ENCODE measurements at places on chromosomes 11 and 22.

DNA sequence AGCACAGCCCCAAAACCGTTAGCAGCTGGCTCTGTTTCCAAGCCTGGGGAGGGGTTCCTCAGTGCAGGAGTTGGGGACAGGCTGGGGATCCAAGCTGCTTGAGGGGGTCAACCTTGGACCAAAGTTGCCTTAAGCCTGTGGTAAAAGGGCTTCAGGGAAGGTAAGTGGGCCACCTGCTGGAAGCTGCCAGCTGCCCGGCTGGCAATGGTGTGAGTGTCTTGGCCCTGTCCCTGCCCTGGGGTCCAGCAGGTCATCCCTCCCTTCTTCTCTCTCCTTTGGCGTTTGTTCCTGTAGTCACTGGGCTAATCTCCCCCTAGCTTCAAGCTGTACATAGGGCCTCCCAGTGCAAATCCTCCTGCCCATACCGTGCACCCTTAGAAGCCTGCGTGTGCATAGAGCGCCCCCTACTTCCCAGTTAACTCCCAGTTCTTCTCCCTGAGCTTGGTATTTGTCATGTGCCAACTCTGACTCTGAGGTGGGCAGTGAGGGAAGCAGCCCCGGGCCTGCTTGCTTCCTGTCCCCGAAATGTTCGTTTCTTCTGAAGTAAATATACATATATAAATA lies 4.4 kb downstream of the TMEM258 start:
- DNase-seq, result peak; percentile 31

GRCh38 chr11:127070808-127071207 lies 70.2 kb upstream of the KIRREL3 start:
- DNase-seq, result no peak

- DNase-seq, result no peak
These were observed 8.6 kb downstream of the MUC5B start for GRCh38 chr11:1231396-1232020.

- no peak for DNase-seq
These were observed 41.9 kb downstream of the BID start for GRCh38 chr22:17732251-17732854.

DNA sequence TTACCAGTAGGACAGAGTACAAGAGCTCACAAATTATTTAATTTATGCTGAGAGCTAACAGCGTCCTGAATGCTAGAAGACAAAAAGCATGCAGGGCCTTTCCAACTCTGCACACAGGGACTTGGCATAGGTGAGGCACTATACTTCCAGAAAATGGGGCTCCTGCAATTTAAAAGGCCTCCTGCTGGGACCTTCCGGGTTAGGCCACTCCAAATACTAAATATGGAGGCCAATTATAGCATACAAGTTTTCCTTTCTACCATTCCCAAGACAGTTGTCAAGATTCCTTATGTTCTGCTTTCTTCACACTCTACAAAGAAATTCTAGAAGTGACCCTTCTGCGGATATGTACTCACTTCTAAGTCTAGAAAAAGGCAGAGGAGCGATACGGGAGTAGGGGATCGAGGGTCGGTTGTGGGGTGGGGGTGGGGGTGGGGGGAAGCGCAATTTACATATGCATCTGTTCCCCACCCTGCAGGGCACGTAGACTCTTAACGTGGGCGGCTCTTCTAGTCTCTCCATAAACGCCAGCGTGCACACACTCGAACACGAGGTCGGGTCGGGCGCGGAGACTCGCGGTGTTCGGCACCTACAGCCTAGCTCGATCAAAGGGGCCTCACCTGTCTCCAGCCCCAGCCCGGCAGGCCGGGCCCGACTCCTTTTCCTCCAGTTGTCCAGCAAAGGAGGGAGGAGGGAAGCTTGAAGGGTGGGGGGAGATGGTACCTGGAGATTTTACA lies 728 bp downstream of the DCUN1D5 start:
- DNase-seq, result peak; percentile 26

- DNase-seq, result no peak
These were observed 39.2 kb downstream of the CD6 start for GRCh38 chr11:61010466-61011228.

DNA sequence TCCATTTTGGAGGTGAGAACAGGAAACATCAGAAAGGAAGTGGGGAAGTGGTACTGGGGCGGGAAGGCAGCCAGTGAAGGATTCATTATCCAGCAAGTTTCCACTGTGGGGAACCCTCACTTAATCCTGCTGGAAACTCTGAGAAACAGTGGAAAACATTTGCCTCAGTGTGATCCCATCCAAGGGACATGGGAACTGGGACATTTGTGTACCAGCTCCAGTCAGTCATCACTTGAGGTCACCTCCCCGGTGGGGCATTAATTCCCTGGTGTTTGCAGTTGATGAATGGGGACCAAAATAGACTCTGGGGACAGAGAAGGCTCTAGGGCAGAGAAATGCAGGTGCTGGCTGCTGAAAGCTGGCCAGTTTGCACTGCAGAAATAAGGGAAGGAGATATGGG lies 599.9 kb downstream of the BUD13 start:
- DNase-seq, result no peak

GRCh38 chr22:49959782-49960158 lies 802 bp upstream of the PIM3 start:
- no peak for DNase-seq

GRCh38 chr11:115522302-115522701 lies 18.1 kb upstream of the CADM1 start:
- DNase-seq, result no peak

DNA sequence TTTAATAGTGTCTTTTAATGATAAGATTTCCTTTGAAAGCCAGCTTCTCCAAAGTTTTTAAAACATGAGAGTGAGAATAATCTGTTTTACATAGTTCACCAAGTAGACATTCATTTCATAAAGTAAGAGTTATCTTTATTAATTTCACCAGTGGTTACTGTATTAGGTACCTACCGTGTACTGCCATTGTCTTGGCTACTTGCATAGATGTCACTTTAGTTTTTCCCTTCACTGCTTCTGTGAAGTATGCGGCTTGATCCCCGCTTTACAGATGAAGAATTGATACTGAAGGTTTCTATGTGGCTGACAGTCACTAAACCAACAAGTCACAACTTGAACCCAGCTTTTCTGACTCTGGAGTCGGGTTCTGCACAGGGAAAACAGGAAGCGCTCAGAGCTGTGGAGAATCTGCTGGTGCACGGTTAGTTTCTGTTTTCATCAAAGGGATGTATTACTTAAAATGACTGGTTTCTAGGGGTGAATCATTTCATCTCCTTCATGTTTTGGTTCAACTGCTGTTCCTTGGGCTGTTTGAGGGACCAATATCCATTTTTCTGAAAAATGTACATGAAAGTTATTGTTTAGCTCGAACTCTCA lies 39.3 kb upstream of the MYO18B start:
- DNase-seq, result no peak

GRCh38 chr11:103944251-103944940 lies 92.0 kb upstream of the DDI1 start:
- no peak for DNase-seq

GRCh38 chr11:128860571-128861361 lies 6.3 kb downstream of the KCNJ1 start:
- no peak for DNase-seq

- no peak for DNase-seq
These were observed 74.4 kb upstream of the FAR1 start for GRCh38 chr11:13594044-13594443.

- DNase-seq, result peak; percentile 51
These were observed 23.2 kb upstream of the ST3GAL4 start for GRCh38 chr11:126332221-126332711.

DNA sequence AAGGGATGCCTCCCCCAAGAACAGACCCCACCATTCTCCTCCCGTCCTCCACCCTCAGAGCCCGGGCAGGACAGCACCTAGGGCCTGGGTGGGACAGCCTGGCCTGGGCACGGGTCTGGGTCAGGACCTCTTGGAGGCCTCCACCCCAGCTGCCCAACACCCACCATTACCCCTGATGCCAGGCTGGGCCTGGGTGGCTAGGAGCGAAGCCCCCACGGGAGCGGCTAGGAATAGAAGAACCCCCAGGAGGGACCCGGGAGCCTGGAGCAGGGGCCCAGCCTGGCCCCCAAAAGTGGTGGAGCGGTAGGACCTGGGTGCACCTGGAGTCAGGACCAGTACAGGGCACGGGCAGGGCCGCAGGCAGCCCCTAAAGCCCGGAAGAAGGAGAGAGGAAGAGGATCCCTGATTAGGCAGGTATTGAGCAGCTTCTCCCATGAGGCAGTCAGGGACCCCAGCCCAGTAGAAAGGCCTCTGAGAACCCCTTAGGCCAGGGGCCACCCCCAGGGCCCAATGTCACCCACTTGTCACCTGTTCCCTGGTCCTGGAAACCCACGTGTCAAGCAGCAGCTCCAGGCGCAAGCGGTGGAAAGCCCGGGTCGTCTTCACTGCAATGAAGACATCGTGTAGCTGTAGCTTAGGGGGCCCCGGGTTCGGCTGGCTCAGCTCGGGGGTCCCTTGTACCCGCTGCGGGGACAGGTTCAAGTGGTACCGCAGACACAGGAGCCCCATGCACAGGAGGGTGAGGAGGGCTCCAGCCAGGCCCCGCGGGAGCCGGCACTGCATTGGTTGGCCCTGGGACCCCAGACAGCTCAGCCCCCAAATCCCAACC lies 575 bp downstream of the MFNG start:
- no peak for DNase-seq

DNA sequence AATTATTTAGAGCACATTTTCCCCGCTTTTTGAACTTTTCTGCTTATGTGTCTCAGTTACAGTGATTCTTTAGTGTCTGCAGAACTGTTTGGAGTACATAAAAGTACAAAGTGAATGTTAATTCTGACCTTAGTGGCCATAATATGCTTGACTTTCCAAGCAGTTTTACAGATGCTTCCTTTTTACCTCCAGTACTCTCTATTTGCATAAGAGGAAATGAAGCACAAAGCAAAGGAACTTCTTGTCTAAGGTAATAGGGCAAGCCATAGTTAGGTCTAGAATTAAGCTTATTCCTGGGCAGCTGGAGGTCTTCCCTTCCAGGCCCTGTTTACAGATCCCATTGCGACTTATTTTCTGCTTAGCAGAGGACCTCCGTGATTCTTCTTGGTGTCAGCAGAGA lies 3.6 kb downstream of the GTPBP1 start:
- DNase-seq, result no peak

DNA sequence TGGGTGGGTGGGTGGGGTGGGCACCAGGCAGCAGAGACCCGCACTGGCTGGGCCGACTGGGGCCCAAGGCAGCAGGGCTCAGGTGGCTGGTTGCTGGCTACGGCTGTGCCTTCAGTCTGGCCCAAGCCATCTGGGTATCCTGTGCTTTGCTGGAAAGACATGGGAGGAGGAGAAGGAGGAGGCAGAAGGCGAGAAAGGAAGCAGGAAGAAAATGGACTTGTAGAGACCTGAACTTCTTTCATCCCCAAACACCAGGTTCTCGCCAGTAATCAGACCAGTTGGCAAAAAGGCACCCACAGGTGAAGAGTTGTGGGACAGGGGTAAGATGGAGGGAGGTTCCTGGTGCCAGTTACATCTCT lies 78.8 kb downstream of the IGLL1 start:
- DNase-seq, result no peak

DNA sequence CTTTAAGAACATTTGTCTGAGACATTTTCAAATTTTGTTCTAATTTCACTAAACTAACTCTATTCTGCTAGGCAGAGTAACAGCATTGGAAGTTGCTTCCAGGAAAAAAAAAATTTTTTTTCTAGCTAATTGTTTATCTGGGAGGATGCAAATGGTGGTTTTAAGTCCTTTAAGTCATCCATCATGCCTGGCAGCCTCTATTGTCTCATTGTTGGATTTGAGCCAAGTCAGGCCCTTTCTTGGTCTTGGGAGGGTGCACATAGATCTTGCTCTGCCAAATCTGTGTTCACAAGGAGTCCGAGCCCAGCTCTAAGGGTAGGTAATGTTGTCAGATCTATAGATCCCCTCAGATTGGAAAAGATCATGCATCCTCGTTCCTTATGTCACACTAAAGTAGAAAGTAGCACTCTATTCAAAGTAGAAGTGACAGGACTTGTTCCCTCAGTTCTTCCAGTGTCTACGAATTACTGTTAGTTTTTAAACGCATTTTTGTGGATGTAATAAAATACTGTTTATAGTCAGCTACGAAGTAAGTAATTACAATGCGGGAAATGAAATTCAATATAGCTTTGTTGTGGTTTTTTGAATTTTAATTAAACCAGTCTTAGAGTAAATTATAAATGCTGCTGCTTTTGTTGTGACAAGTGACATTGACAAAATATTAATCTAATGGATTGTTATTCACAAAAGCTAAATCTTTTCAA lies 166.0 kb upstream of the RASSF10 start:
- DNase-seq, result peak; percentile 62

All from urothelium cell line (cell line).